ENCODE measurements at places on chromosomes 1 and 21.

- no peak for DNase-seq
Measured at GRCh38 chr1:229579059-229579673, 20.7 kb upstream of the ABCB10 start.

GRCh38 chr1:184743062-184743756, 11.4 kb downstream of the EDEM3 start:
- DNase-seq: no peak

- DNase-seq: no peak
Measured at GRCh38 chr1:154911691-154912550, 24.6 kb downstream of the PMVK start.

GRCh38 chr21:36511484-36512220, 31.7 kb upstream of the CLDN14 start:
- no peak for DNase-seq

DNA sequence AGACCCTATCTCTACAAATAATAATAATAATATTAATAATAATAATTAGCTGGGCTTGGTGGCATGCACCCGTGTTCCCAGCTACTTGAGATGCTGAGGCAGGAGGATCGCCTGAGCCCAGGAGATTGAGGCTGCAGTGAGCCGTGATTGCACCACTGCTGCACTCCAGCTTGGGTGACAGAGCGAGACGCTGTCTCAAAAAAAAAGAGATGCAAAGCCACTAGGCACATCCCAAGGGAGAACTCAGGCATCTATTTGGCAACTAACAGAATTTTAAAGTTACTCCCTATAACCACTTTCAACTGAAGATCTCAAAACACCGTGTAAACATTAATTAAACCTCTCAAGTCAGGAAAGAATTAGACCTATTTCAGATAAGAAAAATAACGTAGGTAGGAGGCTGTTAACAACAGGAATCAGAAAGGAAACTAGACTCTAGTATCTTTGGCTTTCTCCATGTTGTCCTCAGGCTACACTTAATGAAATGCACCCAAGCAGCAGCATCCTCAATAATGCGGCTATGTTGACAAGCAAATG, 3.7 kb downstream of the RNF19B start:
- no peak for DNase-seq

DNA sequence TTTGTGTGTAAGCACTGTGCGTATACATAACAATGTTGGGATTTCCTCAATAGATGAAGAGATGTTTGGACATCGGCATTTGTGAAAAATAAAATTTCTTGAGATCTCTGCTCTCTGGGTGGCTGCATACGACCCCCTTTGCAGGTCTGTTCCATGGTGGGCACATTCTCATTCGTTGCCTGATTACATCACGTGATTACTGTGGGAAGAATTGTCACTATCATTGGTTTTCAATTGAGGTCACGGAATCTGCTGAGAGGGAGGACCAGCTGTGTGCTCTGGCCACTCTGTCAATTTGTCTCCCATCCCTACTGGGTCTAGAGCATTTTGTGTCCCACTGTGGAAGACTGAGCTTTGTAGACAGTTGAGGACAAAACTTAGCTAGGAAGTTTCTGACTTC, 81.8 kb downstream of the DISC1 start:
- no peak for DNase-seq

- DNase-seq: no peak
Measured at GRCh38 chr1:2150801-2151200, 43.8 kb downstream of the FAAP20 start.

DNA sequence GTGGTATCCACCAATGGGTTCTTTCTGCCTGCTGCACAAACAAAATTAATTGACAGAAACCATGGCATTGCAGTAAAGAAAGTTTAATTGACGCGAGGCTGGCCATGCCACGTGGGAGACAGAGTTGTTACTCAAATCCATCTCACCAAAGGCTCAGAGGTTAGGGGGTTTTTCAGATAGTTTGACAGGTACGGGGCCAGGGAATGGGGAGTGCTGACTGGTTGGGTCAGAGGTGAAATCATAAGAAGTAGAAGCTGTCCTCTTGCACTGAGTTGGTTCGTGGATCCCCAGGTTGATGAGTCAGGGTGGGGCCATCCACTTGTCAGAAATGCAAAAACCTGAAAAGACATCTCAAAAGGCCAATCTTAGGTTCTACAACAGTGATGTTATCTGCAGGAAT, 941 bp upstream of the TBCE start:
- no peak for DNase-seq

- no peak for DNase-seq
Measured at GRCh38 chr21:44377922-44378645, 24.7 kb downstream of the TRPM2 start.

DNA sequence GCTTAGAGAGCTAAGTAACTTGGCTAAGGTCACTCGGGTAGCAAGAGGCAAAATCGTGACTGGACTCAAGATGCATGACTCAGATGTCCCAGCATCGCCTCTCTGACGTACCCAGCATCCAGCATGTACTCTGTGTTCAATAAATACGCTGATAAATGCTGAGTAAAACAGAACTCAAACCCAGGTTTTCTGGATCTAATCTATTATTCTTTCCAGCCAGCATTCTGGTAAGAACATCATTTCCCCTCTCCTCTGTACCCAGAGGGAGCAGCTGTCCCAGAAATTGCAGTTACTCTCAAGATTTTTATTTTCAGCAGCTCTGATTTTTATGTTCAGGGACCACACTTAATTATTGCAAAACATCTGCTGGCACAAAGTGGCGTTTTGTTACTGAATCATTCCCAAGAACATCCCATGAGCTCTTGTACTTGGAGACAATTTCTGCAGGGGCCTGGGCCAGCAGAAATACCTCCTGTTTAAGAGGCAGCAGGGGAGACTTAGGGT, 249.0 kb downstream of the PRDM2 start:
- no peak for DNase-seq

DNA sequence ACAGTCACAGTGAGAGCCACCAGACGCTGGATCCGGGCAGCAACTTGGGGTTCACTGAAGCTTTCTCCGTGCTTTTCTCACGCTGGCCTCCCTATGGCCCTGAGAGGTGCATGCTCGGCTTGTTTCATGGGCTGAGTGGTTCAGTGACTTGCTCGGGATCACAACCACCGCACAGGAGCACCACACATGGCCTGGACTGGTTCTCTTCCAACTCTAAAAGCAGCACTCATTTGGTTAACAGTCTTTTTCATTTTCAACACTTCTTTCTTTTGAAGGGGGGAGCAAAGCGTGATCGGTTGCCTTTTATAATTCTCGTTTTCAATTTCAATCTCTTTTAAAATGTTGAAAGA, 26.2 kb downstream of the UBIAD1 start:
- no peak for DNase-seq

GRCh38 chr21:29430576-29430975, 131.9 kb downstream of the BACH1 start:
- DNase-seq: no peak

DNA sequence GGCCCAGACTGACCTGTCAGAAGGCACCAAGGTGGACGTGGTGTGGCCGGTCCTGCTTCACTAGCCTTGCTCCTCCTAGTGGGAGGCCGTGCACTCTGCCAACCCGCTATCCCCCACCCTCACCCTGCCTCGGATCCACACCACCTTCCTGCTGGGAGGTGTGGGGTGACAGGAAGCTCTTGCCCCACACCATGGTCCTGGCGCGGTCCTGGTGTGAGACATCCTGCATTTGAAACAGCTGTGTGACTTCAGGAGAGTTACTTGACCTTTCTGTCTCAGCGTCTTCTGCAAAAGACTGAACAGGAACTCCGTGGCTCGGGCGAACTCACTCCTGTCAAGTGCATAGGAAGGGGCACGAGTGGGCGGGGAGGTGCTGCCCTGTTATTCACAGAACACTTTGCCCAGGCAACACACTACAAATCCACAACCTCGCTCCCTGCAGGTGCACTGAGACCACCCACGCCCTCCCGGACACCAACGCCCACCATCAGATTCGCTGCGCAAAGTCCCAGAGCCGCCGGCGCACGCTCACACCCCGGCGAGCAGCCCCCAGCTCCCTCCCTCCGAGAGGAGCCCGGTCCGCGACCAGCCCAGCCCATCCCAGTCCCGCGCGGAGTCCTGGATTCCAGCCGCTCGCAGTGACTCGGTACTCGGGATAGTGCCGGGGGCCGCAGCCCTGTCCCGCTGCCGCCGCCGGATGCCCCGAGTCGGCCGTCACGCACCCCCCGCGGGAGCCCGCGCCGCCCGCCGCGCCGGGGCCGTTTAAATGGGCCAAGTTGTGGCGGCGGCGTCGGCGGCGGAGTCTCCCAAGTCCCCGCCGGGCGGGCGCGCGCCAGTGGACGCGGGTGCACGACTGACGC, at the start of gene SAMD11:
Gene SAMD11 (plus strand): TSS at position 793 of the 860 bp plus-strand sequence. CDS start 509 bp downstream, outside the sequence.
- DNase-seq: peak; percentile 51

GRCh38 chr1:233509526-233509925, 104.4 kb upstream of the KCNK1 start:
- DNase-seq: no peak

- no peak for DNase-seq
Measured at GRCh38 chr1:167453123-167453522, 65.2 kb downstream of the CD247 start.

GRCh38 chr1:2554621-2555387, 1.4 kb upstream of the TNFRSF14 start:
- peak; percentile 66 for DNase-seq

DNA sequence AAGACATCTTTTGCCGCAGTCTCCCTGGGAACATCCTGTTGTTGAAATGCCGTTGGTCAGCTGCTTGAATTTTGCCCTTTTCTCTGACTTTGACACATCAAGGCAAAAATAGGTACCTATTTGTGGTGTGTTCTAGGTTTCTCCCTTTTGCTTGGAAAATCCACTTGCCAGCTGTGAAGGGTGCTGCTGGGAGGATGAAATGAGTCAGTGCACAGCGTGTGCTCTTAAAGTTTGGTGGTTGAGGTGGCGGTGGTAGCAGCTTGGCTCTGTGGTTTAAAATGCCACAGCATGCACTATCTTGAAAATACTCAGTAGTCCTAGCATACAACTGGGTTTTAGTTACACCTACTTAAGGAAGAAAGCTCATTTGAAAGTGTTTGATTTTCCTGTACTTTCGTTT, 183.8 kb downstream of the DHRS3 start:
- DNase-seq: no peak

DNA sequence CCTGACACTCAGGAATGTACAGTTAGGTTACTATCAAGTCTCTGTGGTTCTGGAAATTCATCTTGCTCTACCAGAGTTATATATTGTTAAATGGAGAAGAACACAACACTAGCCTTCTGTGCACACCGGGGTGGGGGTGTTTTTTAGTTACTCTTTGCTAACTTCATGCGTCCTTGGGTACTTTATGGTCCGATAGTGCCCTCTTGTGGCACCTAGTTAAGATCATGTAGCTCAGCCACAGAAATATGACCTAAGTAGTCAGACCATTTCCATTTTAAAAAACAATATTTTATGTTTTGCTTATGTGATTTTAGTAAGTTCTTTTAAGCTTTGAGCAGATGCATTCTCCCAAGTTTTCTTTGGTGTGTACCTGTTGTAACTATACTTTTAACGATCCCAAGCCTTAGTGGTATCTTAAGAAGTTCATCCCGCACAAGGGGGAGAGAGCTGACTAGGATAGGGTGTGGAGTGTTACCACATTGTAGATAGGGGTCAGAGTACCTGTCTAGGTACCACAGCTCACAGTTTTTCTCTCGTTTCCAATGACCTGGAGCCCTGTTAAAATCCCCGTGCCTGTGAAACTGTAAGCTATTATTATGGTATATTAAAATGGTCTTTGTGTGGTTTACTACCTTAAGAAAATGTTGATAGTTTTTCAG, 20.6 kb upstream of the SH3D21 start:
- peak; percentile 80 for DNase-seq

- no peak for DNase-seq
Measured at GRCh38 chr1:152107031-152107983, 7.9 kb downstream of the TCHH start.

- no peak for DNase-seq
Measured at GRCh38 chr1:39104158-39105060, 78.3 kb downstream of the NDUFS5 start.

DNA sequence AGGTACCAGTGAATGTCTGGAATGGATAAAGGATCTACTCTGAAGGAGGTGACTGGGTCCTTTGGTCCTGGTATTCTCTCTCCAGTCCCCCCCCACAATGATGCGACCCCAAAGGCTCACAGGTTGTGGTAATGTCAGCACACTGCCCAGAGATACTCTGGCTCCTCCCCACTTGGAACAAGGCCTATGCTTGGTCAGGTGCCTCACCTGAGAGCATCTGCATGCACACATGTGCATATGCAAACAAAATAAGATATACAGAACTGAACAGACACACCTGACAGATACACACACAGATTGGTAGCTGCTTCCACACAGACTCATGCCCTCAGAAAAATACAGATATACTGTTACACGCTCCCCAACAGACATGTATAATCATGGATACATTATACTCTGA, 33.5 kb downstream of the DMAP1 start:
- no peak for DNase-seq

GRCh38 chr1:162236618-162237017, 140.0 kb downstream of the SPATA46 start:
- DNase-seq: no peak

- no peak for DNase-seq
Measured at GRCh38 chr21:39670701-39671100, 58.0 kb downstream of the B3GALT5 start.
